Mononuclear cell (primary cell): ENCODE measurements at places on chromosomes 6 and 20. TPM values are rescaled to one million over a fixed set of nuclear protein-coding genes. Genes with fewer than 3 reads are reported as not detected.

HLA-DOB gene
- total RNA-seq: 6.6 TPM

MUC21 gene
- total RNA-seq: not detected

SPATS1 gene
- not detected for total RNA-seq

SH3BGRL2 gene
- 26.1 TPM for total RNA-seq

TMEM200A gene
- total RNA-seq: 0.63 TPM

RBBP8NL gene
- total RNA-seq: not detected

RPP21 gene
- total RNA-seq: 16.0 TPM

TMEM217 gene
- 1.6 TPM for total RNA-seq

SCUBE3 gene
- not detected for total RNA-seq

C2 gene
- total RNA-seq: 2.5 TPM

CYP24A1 gene
- total RNA-seq: 0.10 TPM

GRIK2 gene
- not detected for total RNA-seq

ADGRG6 gene
- total RNA-seq: 1.8 TPM

HSPA12B gene
- total RNA-seq: not detected

TMEM170B gene
- total RNA-seq: 17.5 TPM

VPS52 gene
- 27.8 TPM for total RNA-seq

SMOC2 gene
- total RNA-seq: not detected

SLC22A16 gene
- total RNA-seq: not detected

BTN1A1 gene
- total RNA-seq: not detected

RIPOR2 gene
- total RNA-seq: 128 TPM

SLC35F1 gene
- not detected for total RNA-seq

PCK1 gene
- total RNA-seq: not detected

UBE2V1 gene
- total RNA-seq: 114 TPM

THBD gene
- total RNA-seq: 82.1 TPM

PCSK2 gene
- not detected for total RNA-seq
